ENCODE measurements at places on chromosomes 16 and 17.
A peak's percentile ranks its signal among the peaks of the same experiment; 100 is the strongest.

- DNase-seq: no peak
Observed at GRCh38 chr16:19589771-19590302, 34.3 kb downstream of the VPS35L start.

DNA sequence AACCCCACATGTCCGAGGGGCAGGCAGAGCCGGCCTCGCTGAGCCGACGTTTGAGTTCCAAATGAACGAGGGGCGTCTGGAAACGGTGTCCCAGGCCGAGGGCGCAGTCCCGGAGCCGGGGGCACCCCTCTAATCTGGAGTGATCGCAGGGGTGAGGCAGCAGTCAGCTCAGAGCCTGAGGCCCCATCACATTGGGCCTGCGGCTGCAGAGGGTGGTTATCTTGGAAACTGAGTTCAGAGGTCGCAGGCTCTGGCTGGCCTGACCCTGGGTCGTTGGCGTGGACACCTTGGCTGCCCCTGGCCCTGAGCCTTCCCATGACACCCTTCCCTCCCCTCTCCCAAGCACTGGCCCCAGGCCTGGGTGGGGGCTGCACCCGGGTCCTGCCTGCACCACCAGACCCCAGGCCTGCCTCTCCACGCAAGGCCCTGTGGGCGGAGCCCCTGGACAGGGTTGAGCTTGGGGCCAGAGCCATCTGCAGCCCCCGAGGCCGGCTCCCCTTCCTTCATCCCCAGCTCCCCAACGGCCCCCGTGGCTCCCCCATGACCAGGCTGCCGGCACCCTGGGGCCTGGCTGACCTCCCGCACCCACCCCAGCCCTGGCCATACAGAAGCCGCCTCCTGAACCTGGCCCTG lies 45.6 kb downstream of the ZFPM1 start:
- no peak for DNase-seq

DNA sequence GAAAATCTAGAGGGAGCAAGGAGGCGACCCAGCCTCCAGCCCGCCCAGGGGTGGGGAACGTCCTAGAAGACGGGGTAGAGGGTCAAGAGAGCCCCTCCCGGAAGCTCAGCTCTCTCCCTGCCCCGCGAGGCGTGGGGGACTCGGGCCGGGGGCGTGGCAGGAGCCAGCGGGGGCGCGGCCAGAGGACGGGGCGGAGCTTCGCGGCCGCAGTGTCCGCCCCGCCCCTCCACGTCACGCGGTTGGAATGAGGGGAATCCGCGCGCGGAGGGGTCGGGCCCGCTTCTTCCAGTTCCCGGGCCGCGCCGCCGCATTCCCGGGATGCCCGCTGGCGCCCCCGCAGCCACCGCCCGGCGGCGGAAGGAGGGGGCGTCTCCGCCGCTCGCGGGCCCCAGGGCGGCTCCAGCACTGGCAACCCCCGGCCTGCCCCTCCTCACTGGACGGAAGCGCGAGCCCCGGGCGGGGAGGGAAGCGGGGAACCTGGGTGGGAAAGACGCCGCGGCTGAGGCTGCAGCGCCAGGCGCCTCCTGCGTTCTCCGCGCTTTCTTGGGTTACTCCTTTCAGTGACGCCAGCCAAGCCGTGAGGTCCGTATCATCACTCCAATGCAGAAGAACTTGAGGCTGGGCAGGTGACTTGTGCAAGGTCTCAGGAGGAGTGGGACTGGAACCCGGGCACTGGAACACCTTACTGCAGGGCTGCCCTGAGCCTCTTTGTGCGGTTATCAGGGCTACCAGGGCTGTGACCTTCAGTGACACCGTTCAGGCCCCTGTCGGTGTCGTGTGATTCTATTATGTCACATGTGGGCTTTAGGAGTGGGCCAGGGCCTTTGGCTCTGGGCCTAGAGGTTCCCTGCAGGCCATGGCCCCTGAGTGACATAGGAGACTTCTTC lies 4.3 kb downstream of the MYO1C start:
- DNase-seq: peak; percentile 42

DNA sequence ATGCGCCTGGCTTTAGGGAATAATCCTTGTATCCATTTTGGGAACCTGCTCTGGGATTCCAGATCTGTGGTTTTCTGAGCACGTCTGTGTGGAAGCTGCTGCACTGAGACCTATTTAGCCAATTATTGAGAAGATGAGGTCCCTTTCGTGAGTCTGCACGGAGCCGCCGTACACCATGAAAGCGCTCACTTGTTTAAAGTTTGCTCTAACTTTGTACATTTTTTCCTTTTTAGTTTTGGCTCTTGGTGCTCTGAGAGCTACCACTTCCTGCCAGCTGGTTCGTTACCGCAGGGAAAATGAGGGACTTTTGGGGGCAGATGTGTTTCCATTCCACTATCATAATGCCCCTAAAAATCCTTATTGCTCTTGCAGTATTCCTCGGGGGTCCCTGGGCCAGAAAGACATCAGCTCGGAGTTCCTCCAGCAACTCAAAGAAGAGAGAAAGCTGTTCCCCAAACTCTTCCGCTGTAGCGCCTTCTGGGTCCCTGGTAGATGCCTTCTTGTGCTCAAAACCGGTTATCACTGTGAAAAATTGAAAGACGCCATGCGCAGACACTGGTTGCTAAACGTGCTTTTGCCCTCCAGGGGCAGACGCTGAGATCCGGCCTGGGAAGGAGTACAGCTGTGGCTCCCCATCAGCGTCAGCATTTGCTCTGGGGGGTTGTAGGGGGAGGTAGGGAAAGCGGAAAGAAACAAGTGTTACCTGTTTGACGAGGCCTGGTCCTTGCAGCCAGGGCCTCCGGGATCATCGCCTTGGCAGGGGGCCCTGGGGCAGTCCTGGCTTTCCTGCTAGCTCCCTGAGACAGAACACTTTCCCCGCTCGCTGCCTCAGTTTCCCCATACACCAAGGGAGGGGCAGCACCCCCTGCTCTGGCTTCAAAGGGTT lies 238.1 kb downstream of the MRTFB start:
- no peak for DNase-seq

DNA sequence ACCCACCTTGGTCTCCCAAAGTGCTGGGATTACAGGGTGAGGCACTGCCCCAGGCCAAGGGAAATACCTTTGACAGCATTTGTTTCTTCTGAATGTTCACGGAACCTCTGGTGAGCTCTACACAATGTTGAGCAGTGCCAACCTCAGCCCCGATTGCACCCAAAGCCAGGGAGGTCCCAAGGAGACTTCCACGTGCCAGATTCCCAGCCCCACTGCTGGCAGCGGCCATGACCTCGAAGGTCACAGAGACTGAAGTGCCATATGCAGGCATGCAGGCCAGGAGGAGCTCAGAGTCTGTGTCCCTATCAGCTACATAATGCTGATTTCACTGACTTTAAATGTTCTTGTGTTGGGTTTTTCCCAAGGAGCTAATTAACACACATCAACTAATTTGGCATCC lies 226.4 kb upstream of the FOXF1 start:
- DNase-seq: no peak

Measured in activated CD8-positive, alpha-beta memory T cell treated with anti-CD3 and anti-CD28 coated beads for 48 hours (primary cell).